IPS-NIHi11 (cell line): ENCODE measurements at places on chromosomes 5 and 9.
A peak's percentile ranks its signal among the peaks of the same experiment; 100 is the strongest.

- DNase-seq = no peak
These were observed 16.0 kb downstream of the LYRM7 start for GRCh38 chr5:131186561-131187256.

DNA sequence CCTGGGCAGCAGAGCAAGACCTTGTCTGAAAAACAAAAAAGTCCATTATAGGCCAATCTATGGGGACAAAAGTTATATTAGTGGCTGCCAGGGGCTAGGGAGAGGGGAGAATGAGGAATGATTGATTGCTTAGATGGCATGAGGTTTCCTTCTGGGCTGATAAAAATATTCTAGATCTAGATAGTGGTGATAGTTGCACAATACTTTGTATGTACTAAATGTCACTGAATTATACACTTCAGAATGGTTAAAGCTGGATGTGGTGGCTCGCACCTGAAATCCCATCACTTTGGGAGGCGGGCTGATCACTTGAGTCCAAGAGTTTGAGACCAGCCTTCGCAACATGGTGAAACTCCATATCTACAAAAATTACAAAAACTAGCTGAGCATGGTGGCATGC is 42.8 kb upstream of the TEX48 start:
- DNase-seq = no peak

DNA sequence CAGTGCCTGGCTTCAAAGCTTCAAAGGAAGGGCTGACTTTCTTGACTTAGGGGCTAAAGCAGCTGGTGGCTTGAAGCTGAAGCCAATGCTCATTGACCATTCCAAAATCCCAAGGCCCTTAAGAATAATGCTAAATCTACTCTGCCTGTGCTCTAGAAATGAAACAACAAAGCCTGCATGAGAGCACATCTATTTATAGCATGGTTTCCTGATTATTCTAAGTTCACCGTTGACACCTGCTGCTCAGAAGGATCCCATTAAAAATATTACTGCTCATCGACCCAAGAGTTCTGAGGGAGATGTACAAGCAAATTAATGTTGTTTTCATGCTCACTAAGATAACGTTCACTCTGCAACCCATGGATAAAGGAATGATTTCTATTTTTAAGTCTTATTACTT is 6.7 kb downstream of the TMEM174 start:
- DNase-seq = no peak

DNA sequence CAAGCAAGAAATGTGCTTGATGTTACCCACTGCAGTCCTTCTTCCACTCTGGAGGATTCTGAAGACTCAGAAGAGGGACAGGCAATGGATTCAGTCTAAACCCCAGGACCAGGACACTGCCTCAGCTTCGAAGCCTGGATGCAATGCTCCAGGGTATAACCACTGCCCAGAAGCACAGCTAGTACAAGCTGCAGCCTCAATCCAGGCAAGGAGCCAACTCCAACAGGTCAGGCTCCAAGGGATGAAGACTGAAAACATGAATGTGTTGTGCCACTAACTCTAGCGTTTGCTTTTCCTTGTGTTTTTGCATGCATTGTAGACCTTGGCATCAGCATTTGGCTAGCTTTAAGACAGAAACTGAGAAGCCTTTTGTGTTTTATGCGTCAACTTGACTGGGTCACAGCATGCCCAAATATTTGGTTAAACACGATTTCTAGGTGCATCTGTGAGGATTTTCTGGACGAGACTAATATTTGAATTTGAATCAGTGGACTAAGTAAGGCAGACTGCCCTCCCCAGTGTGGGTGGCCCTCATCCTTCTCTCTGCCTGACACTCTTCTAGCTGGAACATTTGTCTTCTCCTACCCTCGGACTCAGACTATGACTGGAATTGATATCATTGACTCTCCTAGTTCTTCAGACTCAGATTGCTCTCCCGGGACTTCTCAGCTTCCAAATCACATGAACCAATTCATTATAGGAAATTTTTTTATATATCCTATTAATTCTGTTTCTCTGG is 20.5 kb upstream of the GPX3 start:
- no peak for DNase-seq

DNA sequence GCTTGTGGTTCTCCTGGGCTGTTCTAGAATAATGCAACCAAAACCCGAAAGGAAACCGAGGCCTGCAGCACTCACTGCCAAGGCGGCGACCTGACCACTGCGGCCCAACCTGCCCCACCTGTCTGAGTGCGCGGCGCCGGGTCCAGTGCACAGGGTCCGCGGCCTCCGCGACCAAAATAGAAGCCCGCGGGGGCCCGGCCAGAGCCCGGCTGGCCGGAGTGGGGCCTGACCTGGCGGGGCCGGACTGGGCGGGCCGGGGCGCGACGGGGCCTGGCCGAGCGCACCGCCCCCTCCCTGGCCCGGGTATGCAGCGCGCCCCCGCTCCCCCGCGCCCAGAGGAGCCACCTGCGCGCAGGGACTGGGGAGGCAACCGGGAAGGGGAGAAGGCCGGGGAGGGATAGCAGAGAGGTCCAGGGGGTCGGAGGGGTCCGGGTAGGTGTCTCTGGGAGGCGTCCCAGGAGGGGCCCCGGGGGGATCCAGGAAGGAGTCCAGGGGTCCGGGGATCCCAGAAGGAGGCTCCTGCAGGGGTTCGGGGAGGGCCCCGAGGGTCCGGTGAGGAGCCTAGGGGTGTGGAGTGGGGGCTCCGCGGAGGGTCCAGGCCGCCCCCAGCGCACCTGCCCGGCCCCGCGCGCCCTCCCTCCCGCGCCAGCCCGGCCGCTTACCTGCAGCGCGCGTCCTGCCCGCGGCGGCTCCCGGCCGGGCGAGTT is 503 bp downstream of the SEMA4D start:
- DNase-seq = peak; percentile 73

DNA sequence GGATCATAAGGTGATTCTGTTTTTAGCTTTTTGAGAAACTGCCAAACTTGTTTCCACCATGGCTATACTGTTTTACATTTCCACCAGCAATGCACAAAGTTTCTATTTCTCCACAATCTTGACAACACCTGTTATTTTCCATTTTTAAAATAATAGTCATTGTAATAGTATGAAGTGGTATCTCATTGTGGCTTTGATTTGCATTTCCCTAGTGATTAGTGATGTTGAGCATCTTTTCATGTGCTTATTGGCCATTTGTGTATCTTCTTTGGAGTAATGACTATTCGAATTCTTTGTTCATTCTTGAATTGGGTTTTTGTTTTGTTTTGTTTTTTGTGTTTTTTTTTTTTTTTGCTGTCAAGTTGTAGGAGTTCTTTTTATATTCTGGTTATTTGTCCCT is 4.9 kb downstream of the GARNL3 start:
- no peak for DNase-seq

DNA sequence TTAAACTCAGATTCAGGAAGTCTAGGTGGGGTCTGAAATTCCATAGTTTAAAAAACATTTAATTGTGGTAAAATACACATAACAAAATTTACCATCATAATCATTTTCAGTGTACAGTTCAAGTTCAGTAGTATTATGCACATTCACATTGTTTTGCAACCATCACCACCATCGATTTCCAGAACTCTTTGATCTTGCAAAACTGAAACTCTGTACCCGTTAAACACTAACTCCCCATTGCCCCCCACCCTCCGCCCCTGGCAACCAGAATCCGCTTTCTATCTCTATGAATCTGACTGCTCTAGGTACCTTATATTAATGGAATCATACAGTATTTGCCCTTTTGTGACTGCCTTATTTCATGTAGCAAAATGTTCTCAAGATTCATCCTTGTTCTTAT is 117.5 kb downstream of the CEP120 start:
- no peak for DNase-seq

DNA sequence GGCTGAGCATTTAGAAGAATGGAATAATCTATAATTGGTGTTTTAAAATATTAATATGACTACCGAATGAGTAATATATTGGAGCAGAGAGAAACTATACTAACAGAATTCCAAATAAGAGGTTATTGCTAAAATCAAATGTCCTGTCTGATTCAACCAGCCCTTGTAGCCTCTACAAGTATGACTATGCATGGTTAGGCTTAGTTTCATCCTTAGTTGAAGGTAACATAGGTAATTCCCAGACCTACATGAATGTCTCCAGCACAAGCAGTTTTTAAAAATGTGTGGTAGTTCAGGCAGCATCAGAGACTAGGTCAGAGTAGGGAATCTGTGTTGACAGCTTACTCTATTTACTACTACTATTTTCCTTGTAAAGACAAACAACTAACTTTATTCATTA is 51.7 kb upstream of the SLC27A6 start:
- no peak for DNase-seq

- DNase-seq = no peak
These were observed 439.0 kb downstream of the EBF1 start for GRCh38 chr5:158660726-158661125.

GRCh38 chr5:19035816-19036215 is 952.2 kb downstream of the CDH18 start:
- no peak for DNase-seq

GRCh38 chr9:109579191-109579948 is 81.3 kb upstream of the PTPN3 start:
- DNase-seq = no peak
